ENCODE measurements at places on chromosomes 11 and 22.

DNA sequence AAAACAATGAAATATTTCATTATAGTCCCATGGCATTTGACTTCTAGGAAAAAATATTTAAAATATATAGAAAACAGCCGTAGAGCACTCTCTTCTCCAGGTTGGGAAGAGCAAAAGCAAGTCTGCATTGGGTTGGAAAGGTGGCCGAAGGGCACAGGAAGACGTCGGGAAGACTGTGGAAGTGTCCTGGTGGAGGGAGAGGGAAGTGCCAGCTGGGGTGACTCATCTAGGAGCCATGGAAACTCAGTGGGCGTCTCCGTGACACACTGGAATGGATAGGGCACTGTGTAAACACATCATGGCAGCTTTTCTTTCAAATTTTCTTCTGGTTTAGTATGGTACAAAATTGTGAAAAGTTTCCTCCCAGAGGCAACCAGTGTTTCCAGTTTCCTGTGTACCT is 12.7 kb downstream of the GTPBP1 start:
- no peak for DNase-seq

GRCh38 chr11:76734456-76735420 is 48.4 kb upstream of the TSKU start:
- DNase-seq: no peak

- no peak for DNase-seq
Measured at GRCh38 chr11:123570939-123571580, 83.4 kb downstream of the SCN3B start.

DNA sequence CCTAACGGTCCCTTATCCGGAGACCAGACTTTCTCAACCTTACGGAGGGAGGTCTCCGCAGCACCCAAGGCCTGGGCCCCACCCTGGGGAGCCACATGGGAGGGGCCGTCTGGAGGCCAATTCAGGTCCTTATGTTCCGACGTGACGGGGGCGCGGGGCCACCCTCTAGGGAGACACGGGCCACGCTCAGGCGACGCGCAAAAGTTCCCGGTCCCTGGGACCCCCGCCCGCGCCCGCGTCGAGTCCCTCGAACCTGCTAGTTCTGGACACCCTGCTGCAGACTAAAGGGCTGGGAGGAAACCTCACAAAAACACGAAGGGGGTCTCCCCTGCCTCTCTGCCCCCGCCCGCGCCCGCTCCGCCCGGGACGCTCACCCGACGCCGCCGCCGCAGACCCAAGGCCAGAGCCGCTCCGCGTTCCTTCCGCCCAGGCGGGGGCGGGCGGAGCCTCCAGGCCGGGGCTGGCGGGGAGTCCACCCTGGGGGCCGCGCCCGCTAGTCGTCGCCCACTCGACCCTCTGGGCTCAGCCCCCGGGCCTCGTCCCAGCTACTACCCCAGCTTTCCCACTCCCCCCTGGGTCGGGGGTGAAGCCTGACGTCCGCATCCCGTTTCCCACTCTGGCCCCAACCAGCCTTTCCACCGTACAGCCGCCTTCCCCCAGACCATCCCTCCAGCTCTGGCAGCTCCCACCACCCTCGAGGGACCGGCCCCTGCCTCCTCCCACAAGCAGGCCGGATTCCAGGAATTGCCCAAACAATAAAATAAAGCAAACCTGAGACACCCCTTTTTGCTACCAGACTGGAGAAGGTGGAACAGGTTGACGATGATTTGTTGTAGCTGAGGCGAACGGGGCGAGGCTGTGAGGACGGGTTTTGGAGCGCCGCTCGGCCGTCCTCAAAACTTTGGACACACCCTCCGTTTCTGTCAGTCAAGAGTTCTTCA is 2.7 kb downstream of the RNH1 start:
- no peak for DNase-seq

DNA sequence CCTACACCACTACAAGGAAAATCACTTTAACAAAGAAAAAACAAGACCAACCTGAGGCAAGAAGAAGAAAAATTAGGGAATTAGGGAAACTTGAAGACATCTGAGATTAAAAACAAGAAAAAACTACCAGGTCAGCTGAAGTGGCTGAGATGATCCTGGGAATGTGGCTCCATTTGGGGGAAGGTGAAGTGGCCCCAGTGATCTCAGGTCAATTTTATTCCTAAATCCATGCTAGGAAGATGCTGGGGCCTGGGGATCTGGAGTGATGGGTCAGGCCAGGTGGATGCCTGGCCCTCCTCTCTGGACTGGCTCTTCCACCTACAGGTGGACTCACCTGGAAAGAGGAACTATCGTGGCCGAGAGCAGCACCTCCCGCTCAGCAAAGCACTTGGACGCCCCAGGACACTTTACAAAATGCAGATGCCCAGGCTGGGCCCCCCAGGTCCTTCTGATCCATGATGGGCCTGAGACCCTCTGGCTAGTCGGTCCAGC is 6.7 kb downstream of the TOP3B start:
- no peak for DNase-seq

DNA sequence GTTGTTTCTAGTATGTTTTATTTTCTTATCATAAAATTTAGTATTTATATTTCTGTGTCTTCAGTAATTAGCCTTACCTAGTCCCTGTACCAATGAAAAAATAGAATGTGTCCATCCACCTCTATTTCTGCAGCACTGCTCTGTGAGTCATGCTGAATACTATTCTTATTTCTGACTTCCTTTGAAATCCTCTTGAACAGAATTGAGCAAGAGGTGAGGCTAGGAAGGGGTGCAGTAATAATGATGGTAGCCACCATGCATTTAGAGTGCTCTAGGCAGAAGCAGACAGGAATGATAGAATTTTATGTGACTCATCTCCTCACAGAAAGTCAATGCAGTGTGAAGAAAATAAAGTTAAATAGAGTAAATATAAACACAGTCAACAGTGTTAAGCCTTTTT is 60.0 kb downstream of the OR10A6 start:
- DNase-seq: no peak

- no peak for DNase-seq
Measured at GRCh38 chr11:70477609-70478008, 79.3 kb downstream of the CTTN start.

DNA sequence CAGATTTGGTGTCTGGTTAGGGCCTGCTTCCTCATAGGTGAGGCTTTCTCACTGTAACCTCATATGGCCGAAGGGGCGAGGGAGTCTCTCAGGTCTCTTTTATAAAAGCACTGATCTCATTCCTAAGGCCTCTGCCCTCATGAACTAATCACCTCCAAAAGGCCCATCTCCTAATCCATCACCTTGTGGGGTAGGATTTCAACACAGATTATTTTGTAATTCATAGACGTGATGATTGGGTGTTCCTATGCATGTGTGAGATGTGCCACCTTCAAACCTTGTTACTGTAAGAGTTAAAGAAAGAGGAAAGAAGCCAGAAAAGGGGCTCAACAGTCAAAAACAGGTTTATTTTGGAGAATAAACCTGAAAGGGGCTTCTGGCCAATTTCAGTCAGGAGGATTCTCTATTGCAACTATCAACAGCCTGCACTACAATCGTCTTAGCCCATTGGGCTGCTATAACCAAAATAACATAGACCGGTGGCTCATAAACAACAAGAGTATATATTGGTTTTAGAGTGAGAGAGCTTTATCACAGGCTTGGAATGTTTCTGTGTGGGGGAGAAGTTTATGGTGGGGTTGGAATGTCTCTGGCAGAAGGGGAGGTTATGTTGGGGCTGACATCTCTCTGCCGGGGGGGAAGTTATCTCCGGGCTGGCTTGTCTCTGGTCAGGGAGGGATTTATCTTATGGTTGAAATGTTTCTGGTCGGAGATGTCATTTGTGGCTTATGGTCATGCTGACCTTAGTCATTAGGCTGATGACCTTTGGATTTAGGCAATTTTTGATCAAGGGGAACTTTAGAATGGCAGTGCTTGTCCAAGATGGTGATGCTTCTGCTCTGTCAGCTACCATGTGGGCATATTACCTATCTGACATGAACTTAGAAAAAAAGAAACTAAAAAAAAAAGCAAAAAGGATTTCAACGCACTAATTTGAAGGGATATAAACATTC is 35.1 kb downstream of the CSF2RB start:
- no peak for DNase-seq

DNA sequence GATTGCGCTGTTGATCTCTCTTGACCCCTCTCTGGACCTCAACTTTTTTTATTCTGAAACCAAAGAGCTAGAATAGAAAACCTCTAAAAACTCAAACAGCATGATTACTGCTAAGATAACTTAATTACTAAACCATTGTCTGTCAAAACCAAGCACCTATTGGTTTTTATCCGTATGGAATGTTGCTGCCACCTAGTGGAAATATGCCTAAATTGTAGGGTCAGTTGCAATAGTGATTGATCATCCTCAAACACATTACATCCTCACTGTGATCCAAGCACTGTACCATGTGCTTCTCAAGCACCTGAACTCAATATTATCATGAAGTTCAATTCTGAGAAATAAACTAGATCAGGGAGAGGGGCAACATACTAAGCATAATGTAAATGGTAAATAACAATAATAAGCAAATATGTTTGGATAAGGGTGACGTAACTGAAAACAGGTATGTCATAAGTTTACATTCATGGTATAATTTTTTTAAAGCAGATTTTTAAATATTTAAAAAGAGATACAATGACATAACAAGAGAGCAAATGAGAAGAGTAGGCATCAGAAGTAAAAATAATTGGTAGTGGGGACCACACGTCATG is 3.8 kb upstream of the OR5A2 start:
- no peak for DNase-seq

DNA sequence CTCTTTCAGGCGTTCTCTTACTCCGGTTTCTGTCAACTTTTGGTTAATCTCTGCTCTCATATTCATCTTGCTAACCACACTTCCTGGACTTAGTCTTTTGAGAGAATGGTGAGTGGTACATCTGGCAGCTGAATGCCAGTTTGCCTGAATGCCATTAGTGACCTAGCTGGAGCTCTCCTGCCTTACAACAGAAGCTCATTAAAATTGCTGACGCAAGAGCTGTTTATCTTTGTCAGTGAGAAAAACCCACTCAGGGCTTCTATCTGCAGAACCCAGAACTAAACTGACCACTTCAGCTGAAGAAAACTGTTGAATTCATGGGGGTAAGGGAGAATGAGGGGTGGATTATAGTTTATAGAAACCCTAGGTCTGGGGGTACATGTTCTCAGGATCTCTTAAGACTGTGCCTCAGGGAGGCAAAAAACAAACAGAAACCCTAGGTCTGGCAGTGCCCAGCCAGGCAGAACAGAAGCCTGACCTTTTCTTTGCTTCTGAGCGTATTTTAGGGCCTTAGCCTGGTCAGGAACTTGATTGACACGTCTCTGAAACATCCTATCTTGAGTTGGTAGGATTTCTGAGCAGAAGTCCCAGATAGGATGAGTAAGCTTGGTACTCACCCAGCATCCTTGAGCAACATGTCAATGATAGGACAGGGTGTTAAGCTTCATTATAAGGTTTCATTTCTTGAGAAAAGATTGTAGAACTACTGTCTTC is 52.8 kb upstream of the YWHAH start:
- DNase-seq: no peak

- DNase-seq: no peak
Measured at GRCh38 chr22:44190381-44190976, 9.8 kb downstream of the PARVG start.

GRCh38 chr11:45259592-45259991 is 26.5 kb downstream of the SYT13 start:
- DNase-seq: no peak

DNA sequence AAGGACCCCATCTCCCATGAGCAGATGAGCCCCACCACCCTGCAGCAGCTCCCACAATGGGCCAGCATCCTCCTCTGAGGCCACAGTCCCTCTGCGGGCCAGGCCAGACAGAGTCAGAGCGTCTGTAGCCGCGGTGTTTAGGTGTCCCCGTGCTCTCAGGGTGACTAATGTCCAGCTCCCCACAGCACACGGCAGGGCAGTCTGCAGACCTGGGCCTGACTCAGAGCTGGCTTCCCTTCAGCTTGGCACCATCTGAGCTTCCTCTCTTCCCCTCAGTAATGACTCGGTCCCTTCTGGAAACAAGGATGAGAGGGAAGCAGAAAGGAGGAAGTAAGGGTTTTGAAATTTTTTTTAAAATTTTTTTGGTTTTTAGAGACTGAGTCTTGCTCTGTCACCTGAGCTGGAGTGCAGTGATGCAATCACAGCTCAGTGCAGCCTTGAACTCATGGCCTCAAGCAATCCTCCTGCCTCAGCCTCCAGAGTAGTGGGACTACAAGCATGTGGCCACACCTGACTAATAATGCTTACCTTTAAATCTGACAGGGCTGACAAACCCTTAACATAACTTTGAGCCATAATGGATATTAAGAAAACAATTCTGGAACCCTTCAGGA is 28.5 kb downstream of the LRRC74B start:
- no peak for DNase-seq

GRCh38 chr11:12430351-12430750 is 53.0 kb downstream of the PARVA start:
- DNase-seq: no peak

GRCh38 chr11:3046641-3047040 is 10.6 kb downstream of the CARS1 start:
- no peak for DNase-seq

GRCh38 chr22:40009292-40009774 is 14.6 kb downstream of the FAM83F start:
- DNase-seq: no peak

GRCh38 chr22:47299211-47299862 is 536.9 kb downstream of the TBC1D22A start:
- DNase-seq: no peak

DNA sequence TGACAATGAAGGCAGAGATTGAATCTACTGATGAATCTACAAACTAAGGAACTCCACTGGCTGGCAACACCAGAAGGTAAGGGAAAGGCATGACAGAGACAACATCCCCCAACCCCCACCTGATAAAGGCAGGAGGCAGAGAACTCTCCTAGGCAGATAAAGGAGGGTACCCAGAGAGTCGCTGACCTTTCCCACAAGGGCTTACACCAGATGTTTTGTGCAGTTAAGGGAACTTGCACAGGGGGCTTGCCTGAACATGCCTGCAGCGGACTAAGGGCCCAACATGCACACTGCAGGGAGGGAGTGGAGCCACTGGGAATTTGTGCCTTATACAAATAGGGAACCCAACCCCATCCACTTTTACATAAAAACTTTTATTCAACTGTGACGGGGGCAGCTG is 1996.9 kb upstream of the RAG2 start:
- DNase-seq: no peak

DNA sequence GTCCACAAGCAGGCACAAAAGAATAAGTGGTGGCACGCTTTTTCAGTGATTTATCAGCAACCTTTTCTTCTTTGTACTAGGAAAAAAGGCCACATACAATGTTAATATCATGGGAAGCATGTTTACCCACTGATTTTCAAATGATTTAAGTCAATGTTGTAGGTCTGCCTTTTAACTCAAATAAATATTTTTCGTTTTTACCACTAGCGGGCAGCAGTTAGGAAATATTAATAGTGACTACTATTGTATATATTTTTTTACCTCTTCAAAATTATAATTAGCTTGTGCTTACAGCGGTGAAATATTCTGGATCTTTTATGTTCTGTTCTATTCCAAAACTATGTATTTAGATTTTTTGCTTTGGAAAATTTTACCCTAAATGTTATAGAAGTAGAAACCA is 6.4 kb upstream of the SLC17A6 start:
- DNase-seq: no peak

DNA sequence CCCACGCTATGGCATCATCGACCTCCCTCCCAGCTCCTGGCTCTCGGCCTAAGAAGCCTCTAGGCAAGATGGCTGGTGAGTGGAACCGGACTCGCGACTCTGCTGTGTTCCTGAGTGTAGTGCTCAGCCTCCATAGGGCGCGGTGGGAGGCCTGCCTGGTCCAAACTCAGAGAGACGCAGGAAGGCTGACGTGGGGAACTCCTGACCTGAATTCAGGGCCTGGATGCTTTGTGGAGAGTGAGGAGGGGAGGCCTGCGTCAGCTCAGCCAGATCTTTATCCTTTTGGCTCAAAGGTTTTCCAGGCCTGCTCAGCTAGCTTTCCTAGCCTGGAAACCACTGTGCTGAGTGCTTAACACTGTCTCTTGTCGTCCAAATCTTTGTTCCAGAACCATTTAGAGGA is 8.0 kb downstream of the TIRAP start:
- no peak for DNase-seq

All from stimulated activated CD8-positive, alpha-beta memory T cell treated with anti-CD3 and anti-CD28 coated beads, Interleukin-4, amount 100 ng/mL, for 1 hour (primary cell).